ENCODE measurements at places on chromosomes 5 and 9. TPM values are rescaled to one million over a fixed set of nuclear protein-coding genes. Genes with fewer than 3 reads are reported as not detected.

MYMK gene
- polyA plus RNA-seq: 0.37 TPM

GARNL3 gene
- 28.3 TPM for polyA plus RNA-seq

NRG2 gene
- 6.1 TPM for polyA plus RNA-seq

PLPP7 gene
- polyA plus RNA-seq: 0.86 TPM

S1PR3 gene
- 79.6 TPM for polyA plus RNA-seq

SNX18 gene
- polyA plus RNA-seq: 17.5 TPM

TEK gene
- 41.4 TPM for polyA plus RNA-seq

PCDHB7 gene
- polyA plus RNA-seq: 3.9 TPM

IFNK gene
- not detected for polyA plus RNA-seq

SH3PXD2B gene
- 43.2 TPM for polyA plus RNA-seq

- no peak for DNase-seq
Observed at GRCh38 chr5:139481122-139481533, 1.4 kb downstream of the STING1 start.

- DNase-seq: no peak
Observed at GRCh38 chr5:101915554-101915953, 380.5 kb downstream of the SLCO4C1 start.

GRCh38 chr9:94507531-94508258 is 47.2 kb upstream of the PCAT7 start:
- DNase-seq: no peak

DNA sequence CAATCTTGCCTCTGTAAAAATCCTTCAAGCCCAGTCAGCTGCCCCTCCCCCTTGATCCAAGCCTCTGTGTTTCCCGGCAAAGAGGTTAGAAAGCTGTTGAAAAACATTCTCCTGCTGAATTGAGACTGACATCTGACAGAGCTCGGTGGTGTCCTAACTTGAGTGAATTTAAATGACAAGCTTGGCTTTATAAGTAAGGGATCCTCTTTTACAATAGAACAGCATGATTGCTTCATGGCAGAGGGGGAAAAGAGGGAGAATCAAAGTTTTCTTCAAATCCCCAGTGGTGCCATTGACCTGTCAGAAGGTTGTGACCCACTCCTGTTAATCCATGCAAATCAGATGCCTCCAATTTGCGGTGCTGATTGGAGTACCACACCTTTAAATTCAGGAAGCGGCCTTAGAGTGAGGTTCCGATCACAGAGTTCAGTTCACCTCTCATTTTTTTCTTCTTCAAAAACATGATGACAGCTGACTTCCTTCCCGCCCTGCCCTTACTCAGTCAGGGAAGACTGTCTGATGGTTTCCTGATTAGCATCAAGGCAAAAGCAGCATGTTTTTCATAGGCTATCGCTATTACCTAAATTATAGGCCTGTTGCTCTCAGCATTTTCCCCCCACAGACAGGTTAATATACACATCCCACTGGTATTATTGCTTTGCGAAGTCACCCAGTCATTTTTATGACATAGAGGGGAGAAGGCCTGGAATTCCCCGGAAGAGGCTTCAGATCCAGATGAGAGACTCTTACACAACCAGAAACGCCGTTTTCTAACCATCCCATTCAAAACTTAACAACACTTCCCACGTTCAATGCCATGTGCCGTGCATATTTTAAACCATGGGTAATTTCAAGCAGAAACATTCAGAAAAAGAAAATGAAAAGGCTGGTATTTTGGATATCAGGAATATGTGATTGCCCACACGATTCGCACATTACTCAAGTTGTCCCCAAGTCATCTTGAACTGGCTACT is 141.4 kb downstream of the EBF1 start:
- no peak for DNase-seq

- DNase-seq: no peak
Observed at GRCh38 chr5:167626341-167627123, 664.9 kb upstream of the WWC1 start.

DNA sequence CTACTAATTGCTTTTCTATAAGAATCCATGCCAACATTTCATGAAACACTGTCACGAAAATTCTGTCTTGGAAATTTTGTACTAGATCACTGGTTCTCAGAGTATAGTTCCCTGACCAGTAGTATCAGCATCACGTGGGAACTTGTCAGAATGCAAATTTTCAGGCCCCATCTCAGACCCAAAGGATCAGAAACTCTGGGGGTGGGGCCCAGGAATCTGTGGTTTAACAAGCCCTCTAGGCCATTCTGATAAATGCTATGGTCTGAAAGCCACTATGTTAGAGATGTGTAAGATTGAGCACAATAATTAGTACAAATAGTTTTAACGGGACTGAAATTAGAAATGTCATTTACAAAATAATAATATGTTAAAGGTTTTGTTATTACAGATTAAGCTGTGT is 615.7 kb upstream of the ARRDC3 start:
- DNase-seq: no peak

- peak; percentile 42 for DNase-seq
Observed at GRCh38 chr9:127128341-127129072, 6.1 kb upstream of the ANGPTL2 start.

DNA sequence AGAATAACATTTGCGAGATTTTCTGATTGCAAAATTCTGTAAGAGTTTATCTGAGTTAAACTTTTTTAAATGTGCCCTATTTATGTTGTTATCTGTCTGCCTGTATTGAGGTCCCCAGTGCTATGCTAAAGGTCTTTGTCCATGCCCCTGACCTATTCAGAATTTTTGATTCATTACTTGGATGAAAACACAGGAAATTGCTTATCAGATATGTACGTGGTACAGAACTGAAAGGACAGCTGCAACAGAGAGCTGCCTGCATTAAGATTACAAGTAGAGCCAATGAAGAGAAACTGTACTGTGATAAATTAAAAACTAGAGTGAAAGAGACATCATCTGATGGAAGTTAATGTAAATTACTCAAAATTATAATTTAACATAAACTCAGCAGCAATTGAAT is 408.8 kb downstream of the ADGRV1 start:
- DNase-seq: no peak

- no peak for DNase-seq
Observed at GRCh38 chr9:135053133-135053532, 34.3 kb upstream of the OLFM1 start.

DNA sequence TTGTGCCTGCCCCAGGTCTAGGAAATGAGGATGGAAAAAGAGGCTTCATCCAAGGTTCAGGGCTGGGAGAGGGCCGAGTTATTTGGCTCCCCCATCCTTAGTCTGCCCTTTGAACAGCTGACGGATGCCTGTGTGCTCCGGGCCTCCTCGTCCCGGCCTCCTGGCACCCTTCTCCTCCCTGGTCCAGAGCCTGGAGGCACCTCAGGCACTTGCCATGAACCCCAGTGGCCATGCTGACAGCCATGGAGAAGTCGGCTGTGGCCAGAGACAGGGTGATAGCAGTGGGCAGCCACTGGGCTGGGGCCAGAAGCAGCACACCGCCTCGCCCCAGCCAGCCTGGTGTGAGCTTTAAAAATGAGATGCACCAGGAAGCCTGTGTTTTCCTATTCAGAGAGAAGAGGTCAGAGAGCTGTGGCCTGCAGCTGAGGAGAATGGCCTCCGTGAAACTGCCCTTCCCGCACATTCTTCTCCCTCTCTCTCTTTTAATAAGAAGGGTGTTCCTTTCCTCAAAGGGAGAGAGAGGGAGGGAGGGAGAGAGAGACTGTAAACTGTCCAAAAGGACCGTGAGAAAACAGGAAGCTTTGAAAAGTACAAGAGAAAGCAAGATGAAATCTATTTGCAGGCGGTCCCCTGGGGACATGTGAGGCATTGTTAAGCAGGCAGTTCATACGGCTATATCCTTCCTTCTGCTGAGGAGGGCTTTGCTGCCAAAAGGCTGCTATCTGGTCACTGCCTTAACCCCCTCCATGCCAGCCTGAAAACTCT is 55.3 kb downstream of the ZNF366 start:
- DNase-seq: peak; percentile 58

- no peak for DNase-seq
Observed at GRCh38 chr5:4228708-4229107, 633.1 kb downstream of the IRX1 start.

GRCh38 chr5:52740007-52740406 is 47.7 kb upstream of the ITGA1 start:
- DNase-seq: no peak

GRCh38 chr9:96158909-96159575 is 142.9 kb downstream of the HSD17B3 start:
- DNase-seq: no peak

- DNase-seq: no peak
Observed at GRCh38 chr5:40430101-40430710, 249.5 kb upstream of the PTGER4 start.

DNA sequence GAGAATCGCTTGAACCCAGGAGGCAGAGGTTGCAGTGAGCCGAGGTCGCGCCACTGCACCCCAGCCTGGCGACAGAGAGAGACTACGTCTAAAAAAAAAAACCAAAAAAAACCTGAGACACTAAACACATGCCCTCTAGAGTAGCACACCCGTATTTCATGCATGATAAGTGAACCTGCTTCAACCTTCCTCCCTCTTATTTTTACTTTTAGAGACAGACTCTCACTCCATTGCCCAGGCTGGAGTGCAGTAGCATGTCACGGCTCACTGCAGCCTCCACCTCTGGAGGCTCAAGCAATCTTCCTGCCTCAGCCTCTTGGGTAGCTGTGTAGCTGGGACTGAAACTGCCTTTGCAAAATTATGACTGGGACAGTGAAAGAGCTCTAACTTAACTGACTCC is 17.6 kb upstream of the NANS start:
- DNase-seq: no peak

DNA sequence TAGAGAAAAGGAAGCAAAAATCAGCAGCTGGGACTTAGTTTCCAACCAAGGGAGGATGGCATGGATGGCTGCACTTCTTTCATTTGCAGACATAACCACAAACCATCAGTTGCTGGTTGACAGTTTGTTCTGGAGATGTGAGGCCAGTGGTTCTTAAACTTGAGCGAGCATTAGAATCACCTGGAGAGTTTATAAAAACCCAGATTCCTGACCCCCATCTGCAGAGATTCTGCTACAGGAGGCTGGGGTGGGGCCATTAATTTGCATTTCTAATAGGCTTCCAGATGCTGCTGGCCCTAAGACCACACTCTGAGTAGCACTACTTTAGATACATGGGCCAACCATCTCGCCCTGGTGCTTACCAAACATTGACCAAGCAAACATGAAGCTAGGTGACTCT is 60.8 kb downstream of the MARCHF3 start:
- DNase-seq: no peak

GRCh38 chr9:137682428-137683105 is 63.8 kb downstream of the EHMT1 start:
- no peak for DNase-seq

DNA sequence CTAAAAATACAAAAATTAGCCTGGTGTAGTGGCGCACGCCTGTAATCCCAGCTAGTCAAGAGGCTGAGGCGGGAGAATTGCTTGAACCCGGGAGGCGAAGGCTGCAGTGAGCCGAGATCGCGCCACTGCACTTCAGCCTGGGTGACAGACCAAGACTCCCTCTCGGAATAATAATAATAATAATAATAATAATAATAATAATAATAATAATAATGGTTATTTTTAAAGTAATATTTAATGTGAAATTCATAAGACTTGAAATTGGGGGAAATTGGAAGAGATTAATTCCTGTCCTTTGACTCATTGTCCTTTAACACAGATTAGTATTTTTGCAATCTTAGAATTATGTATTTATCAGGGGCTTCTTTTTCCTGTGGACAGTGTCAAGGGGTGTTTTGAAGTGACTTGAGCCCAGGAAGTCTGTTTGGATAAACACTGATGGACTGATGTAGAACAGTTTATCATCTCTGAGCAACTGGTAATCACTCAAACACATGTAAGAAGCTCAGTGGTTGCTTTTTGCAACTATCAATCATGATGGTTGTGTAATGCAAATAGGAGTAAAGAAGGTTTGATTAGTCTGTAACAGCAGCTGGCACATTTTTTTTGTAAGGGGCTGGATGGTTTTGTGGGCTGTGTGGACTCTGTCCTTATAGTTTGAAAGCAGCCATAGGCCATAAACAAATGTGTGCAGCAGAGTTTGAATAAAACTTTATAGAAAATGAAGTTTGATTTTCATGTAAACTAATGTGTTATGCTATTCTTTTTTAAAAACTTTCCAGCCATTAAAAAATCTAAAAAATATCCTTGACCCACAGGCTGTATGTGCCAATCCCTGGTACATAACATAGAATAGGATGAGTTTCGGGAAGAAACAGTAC is 93.5 kb downstream of the F2RL2 start:
- no peak for DNase-seq

DNA sequence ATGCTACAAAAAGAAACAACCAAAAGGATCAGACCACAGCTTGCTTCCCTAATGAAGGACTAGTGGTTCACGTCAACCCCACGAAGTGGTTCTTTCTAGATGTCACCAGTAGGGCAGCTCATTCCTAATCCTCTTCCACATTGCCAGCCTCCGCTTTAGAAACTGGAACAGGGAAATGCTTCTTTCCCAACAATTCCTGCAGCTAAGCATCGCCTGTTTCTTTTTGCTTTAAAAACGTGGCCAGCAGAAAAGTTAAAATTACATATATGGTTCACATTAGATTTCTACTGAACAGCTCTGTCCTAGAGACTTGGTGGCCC is 100.2 kb downstream of the MTX3 start:
- DNase-seq: no peak

- DNase-seq: no peak
Observed at GRCh38 chr9:14337615-14338014, 23.7 kb upstream of the NFIB start.

- DNase-seq: no peak
Observed at GRCh38 chr5:37121465-37121864, 127.7 kb downstream of the CPLANE1 start.

DNA sequence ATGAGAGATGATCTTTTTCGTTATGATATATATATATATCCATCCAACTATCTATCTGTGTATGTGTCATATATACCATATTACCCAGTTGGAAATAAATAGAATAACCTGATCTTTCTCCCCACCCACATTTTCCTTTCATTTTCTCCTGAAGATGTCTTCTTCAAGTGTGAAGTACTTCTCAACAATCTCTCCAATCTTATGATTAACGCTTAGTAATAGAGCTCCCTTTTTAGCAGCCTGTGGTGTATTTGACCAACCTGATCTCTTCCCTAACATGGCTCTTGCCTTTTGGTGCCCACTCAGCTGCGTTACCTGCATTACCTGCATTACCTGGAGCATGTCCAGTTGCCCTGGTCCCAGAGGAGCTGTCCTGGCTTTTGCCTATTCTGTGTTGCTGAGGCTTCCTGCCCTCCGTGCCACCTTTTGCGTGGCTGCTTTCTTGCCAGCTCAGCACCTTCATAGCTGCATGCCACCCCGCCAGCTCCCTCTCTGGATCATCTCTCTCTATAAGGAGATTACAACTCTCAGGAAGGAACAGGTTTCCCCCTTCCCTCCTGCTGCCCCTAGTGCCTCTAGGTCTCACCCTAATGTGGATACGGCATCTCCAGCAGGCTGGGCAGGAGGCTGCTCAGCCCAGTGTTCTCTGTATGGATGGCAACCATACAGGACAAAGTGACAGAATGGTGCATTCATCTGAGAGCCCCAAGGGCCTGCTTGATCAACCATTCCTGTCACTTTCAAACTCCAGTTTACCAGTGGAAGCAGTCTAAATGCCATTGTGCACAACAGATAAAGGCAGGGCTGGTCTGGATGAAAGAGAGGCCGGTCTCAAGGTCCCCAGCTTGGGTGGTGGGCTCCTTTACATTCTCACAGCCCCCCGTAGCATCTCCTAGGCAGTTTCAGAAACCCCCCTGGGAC is 126.7 kb downstream of the GADD45G start:
- no peak for DNase-seq

GRCh38 chr9:98381311-98382103 is 126.1 kb upstream of the TBC1D2 start:
- no peak for DNase-seq

All from right lung (tissue), 10 donors.